Spinal cord (tissue), 10 donors: ENCODE measurements at places on chromosomes 2 and 18.
A peak's percentile ranks its signal among the peaks of the same experiment; 100 is the strongest.

GRCh38 chr18:12005538-12006487 lies 24.5 kb downstream of the IMPA2 start:
- no peak for DNase-seq

GRCh38 chr18:13266218-13267100 lies 47.9 kb downstream of the LDLRAD4 start:
- DNase-seq = peak; percentile 40

DNA sequence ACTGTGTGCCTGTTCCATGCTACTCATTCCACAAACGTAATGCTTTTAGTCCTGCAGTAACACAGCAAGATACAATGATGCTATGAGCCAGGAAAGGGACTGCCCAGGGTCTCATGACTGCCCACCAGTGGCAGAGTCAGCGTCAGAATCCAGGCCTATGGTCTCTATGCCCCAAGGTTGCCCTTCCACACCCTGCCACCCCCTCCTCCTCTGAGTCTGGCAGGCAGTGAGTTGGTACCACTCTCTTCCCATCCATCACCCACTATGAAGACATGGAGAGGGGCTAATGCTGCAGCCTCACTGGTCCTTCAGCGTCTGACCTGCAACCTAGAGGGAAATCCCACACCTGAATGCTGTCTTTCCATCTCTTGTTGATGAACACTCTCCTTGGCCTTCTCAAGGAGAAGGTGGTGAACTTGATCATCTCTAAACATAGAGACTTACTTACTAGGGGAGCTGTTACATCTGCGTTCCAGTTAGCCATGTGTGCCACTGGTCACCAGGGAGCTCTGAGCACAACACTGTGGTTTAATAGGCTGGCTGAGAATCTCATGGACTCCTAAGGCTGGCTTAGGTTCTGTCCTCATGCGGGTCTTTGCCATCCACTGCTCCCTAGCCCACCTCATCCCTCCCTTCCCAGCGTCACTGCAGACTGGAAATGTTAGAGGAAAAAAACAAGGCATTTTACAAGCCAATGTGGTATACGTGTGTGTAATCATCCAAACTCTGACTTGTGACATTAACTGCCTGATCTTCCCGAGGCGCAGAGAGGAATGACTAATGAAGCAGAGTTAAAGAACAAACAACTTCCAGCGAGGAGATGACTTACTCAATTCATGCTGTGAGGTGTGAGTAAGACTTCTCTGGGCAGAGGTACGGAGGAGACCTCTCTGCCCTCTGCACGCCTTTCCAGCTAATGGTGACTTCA lies 28.8 kb downstream of the STEAP3 start:
- no peak for DNase-seq

DNA sequence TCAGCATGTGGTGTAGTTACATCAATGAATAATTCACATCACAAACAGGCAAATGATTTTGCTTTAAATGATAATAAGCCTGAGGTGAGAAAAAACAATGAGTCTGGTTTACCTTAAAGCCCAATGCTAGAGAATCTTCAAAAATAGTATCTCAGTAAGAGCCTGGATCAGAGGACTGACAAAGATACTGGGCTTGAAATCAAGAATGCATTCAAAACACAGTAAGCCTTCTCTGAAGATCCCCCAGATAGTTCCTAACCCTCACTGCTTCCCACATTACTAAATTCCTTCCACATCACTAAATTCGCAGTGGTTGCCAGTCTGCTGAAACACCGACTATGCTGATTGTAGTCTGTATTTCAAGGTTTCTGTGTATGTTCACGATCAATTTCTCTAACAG lies 514.9 kb downstream of the SUCLG1 start:
- DNase-seq = peak; percentile 51

- no peak for DNase-seq
These were observed 21.8 kb upstream of the LAMA1 start for GRCh38 chr18:7139409-7139808.

DNA sequence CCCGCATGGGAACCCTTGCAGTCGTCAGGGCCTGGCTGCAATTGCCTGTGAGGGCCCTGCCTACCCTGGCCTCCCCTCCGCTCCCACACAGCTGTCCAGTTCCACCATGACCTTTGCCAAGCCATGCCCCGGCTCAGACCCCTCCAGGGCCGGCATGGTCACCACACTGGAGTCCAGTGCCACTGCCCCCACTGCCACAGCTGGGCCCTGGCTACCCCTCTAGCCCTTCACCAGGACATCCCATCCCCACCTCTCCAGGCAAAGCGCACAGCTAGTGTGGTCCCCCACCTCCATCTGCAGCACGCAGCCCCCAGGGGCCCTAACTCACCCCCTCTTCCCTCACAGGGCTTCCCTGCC lies 70.3 kb upstream of the SMAD7 start:
- no peak for DNase-seq

GRCh38 chr2:175574069-175574468 lies 392.6 kb upstream of the ATP5MC3 start:
- DNase-seq = no peak

GRCh38 chr2:218284106-218284811 lies 8.0 kb downstream of the TMBIM1 start:
- DNase-seq = no peak

- no peak for DNase-seq
These were observed 25.5 kb upstream of the KCNG2 start for GRCh38 chr18:79772108-79772864.

DNA sequence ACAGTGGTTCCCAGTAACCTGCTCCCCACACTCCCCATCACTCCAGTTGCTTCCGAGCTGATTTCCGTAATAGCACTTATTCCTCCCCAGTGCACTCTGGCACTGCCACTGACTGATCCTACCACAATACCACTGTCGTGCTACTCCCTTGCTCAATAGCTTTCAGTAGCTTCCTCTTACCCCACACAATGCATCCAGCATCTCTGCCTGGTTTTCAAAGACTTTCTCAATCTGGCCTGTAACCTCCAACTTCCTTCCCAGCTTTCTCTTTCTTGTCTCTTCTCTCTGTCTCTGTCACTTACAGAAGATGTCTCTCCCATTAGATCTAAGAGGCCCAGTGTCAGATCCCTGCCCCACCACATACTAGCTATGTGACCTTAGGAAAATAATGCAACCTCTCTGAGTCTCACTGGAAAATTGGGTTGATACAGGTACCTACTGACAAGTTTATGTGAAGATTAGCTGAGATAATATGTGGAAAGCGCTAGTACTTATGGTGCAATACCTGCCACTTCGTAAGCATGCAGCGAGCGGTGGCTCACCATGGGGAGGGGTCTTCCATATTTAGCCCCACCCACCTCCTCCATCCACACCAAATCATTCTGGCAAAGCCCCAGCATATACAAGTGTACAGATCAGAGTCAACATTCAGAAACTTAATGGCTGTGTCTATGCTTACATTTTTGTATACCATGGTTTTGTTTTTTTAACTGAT lies 36.7 kb downstream of the SFXN5 start:
- DNase-seq = no peak

GRCh38 chr18:79642626-79643025 lies 37.0 kb upstream of the CTDP1 start:
- no peak for DNase-seq

DNA sequence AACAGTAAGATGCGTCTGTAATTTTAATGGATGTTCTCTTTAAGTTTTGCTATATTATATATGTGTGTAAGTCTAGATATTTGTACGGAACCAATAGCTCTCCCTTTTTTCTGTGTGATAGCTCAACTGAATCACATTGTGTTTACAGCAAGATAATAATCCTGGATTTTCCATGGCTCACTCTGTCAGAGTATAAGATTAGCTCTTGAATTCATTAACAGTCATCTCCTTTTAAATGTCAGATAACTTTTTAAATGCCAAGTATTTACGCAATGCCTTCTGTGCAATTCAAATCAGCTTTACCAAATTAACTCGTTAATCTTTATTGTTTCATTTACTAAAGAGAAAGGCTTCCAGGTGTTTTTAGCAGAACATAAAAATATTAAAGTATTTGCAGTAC lies 76.9 kb downstream of the KIAA2012 start:
- peak; percentile 24 for DNase-seq

GRCh38 chr2:24586955-24587354 lies 95.9 kb downstream of the NCOA1 start:
- DNase-seq = no peak

- DNase-seq = peak; percentile 82
These were observed 265.3 kb downstream of the SETBP1 start for GRCh38 chr18:44945888-44946401.

GRCh38 chr2:97870396-97870843 lies 125.3 kb downstream of the TMEM131 start:
- DNase-seq = peak; percentile 4

- DNase-seq = no peak
These were observed 918 bp downstream of the EIF5B start for GRCh38 chr2:99338029-99338585.

DNA sequence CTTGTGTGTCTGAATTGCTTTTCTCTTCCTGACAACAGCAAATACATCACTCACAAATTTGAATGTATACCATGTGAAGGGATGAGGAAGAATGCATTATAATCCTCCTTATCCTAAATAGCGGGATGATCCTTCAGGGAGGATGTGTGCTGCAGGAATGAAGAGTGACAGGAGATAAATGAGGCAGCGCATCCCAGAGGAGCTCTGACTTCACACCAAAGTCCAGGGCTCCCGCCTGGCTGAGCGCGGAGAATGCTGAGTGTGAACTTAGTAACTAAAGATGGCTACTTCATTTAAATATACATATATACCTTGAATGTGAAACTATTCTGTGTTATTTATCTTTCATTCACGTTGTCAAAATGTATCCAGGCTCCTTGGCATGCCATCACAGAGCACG lies 145.2 kb upstream of the TPO start:
- DNase-seq = no peak

DNA sequence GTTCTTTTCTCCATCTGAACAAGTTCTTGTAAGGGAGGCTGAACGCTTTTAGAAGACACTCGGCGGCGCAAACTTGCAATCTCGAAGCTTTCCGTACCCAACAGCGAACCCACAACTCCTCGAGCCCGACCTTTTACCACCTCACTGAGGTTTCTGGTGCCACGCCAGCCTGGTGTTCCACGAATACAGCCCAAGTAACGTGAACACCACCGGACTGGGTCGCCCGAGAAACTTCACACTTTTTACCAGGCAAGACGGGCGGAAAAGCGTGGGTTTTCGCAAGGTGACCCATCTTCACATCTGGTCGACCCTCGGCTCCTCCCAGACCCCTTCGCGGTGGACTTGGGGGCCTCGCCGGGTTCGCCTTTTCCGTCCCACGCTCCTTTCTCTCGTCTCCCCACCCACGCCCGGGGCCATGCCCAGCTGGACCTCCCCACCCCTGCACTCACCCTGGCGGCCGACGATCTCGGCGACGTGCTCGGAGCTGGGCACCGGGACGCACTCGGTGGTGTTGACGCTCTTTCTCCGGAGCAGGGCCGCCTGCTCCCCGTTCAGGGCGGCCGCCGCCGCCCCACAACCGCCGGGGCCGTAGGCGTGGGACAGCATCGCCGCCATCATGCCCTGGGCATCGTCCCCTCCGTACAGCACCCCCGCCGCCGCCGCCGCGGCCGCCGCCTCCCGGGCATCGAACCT lies 1.2 kb downstream of the MEX3C start:
- no peak for DNase-seq

DNA sequence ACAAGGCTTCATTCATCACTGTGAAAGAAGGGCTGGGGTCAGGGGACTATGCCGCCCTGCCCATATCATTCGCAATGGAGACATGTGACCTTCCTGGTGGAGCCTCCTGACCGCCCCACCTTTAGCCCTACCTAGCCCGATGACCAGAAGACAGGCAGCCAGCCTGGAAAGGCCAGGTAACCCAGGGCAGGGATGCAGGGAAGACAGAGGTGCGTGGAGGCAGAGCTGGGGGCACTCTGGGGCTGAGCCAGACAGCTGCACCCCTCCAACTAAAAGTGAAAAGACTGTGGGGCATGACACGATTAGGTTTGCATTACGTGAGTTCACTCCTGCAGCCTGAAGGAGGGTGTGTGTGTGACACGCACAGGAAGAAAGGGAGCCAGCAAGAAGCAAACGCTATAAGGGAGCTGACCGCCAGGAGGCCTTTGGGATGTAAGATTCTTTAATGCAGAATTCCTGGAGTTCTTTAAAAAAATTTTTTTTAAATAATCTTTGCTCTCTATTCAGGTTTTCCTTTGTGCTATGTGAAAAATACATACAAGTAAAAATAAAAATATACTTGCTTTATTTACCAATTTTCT lies 3.7 kb upstream of the HES6 start:
- DNase-seq = no peak

DNA sequence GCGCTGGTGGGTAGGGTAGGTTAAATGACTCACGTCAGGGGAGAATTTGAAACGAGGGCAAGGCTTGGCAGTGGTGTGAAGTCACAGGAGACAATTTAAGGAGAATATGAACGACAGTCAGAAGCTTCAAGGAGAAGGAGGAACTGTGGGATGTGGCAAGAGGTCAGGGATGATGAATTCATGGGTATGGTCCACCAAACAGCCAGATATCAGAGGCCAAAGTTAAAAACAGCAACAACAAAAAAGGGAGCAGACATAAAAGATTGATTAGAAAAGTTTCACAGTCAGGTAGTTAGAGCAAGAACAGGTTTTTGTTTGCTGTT lies 1.4 kb upstream of the ZNF396 start:
- no peak for DNase-seq

GRCh38 chr2:26395394-26395793 lies 6.3 kb upstream of the DRC1 start:
- no peak for DNase-seq

GRCh38 chr2:168935810-168936581 lies 34.9 kb downstream of the G6PC2 start:
- no peak for DNase-seq

- DNase-seq = no peak
These were observed 5.9 kb upstream of the SPRED2 start for GRCh38 chr2:65438137-65438899.

GRCh38 chr18:48954886-48955819 lies 4.4 kb upstream of the SMAD7 start:
- no peak for DNase-seq

- DNase-seq = no peak
These were observed 662.6 kb upstream of the ACVR2A start for GRCh38 chr2:147182260-147182659.

DNA sequence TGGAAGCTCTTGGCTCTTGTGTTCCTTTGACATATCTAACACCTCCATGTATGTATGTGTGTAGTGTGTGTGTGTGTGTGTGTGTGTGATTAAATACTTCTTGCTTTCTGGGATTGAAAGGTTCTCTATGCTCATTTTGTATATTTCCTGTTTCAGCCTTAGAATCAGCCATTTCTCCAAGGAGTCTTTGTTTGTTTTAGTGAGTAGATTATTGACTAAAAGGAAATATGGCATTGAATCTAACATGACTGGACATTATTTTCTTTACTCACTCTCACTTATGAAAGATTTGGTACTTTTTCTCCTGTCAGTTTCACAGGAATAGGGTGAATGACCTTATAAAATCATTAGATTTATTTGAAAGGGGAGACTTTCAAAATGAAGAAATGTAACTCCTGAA lies 413.8 kb upstream of the SLC14A2 start:
- no peak for DNase-seq

GRCh38 chr2:6352906-6353515 lies 512.7 kb downstream of the CMPK2 start:
- no peak for DNase-seq

- DNase-seq = no peak
These were observed 1008.6 kb downstream of the TSN start for GRCh38 chr2:122764014-122764413.
